ENCODE measurements at places on chromosomes 4 and X.
A peak's percentile ranks its signal among the peaks of the same experiment; 100 is the strongest.

DNA sequence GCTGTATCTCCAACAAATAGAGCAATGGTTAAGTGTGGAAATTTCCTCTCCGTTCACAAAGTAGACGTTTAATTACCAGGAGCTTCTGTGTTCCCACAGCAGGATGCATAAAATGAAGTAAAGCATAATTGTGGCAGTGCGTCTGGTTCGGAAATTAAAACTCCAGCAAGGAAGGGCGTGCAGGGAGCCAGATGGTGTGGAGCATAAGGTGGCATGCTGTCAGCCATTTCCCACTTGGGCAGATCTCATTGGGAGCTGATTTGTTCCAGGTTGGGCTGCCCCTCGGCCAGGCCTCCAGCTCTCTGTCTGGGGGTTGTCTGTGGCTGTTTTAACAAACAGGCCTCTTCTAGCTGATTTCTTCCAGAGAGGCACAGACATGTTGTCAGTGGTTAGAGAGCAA, 182.1 kb upstream of the CLNK start:
- no peak for DNase-seq

GRCh38 chr4:84994280-84994679, 27.8 kb upstream of the WDFY3 start:
- peak; percentile 10 for DNase-seq

DNA sequence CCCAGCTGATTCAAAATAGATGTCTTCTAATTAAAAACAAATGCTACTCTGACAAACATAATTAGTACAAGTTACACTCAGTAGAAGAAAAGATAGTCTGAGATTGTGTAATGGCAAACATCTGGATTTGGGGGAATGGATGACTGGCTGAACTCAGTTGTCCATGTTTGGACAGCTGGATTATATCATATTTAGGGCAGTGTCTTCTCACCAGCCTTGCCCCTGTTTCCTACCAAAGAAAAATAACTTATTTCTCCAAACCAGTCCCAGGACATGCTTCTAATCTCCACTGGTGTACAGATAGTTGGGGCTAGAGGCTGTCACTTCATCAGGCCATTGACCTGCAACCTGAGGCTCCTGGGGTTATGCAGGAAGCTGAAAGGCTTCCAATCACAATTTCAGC, 237.3 kb downstream of the USP46 start:
- peak; percentile 6 for DNase-seq

DNA sequence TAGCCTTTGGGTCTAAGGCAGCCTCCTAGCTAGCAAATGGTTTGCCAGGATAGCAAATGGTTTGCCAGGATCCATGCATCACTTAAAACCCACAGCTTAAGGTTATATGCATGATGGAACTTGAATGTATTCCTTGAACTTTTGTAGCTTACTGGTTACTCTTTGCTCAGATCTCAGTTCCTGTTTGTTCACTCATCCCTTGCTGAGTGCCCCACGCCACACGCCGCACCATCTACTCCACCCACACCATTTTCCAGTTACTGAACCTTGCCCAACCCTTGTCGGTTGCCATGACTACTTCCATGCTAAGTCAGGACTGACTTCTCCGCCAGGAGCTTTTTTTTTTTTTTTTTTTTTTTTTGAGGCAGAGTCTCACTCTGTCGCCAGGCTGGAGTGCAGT, 29.5 kb upstream of the XIAP start:
- peak; percentile 59 for DNase-seq

DNA sequence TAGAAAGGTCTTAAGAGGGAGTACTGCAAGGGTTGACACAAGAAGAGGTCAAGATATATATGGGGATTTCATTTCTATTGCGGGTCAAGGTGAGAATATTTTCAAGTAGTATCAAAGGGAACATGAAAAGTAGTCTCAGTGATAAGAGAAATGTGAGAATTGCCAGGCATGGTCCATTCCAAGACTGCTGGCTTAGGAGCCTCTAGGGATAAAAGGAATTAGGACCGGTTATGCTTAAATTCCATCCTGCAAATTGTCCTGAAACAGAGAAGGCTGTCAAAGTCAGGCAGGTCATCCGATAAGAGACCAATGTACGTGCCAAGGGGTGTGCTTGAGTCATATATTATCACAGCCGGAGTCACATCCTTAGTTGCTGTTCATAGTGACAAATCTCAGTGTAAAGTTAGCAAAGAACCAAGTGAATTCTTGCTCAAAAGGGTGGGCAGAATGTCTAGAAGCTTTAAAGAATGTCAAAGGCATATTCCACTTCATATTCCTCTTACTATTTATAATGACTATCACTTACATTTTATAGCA, 133.6 kb downstream of the CBLL2 start:
- DNase-seq = no peak

GRCh38 chrX:118726396-118726795, 1.0 kb upstream of the IL13RA1 start:
- no peak for DNase-seq

- no peak for DNase-seq
Observed at GRCh38 chr4:180794333-180794732, 1448.9 kb upstream of the TENM3 start.

GRCh38 chr4:55989766-55990165, 41.0 kb downstream of the CEP135 start:
- DNase-seq = no peak

DNA sequence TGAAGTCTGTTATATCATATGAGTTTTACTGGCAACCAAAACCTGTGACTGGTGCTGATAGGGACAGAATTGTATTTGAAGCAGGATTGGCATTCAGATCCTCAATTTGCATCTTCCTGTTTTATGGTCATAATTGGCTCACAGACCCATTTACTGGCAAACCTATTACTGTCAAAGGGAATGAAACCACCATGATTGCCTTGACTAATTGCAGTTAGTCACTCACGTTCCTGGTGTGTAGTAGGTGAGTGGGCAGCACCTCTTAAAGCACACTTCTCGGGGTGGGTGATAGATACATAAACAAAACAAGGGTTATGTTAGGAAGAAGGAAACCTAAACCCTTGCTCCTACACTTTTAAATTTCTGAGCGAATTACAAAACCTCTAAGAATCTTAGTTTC, 81.0 kb downstream of the PPEF2 start:
- DNase-seq = no peak

DNA sequence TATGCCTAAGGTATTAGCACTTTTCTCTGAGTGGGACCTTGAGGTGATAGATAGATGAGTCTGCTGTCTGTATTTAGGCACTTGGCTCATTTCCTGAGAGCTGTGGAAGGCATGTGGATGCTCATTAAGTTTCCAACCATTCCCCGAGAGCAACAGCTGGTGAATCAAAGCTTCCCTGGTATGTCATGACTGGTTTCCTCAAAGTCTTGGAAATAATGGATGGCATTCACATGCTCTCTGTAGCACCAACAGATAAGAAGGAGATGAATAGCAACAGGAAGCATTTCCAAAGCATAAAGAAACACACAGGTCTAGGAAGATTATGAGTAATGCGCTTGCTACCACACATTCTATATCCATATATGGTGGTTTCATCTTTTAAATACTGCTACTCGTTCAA, 118.3 kb upstream of the ETNPPL start:
- DNase-seq = no peak

- no peak for DNase-seq
Observed at GRCh38 chr4:186193851-186194250, 2.5 kb downstream of the CYP4V2 start.

GRCh38 chr4:37603070-37603468, 83.1 kb downstream of the RELL1 start:
- DNase-seq = peak; percentile 42

GRCh38 chr4:137531986-137532868, at the start of gene PCDH18:
Gene PCDH18, minus strand, starts transcription at chr4:137532494. Its CDS starts 406 bp downstream, at chr4:137532088.
- peak; percentile 99 for DNase-seq

- no peak for DNase-seq
Observed at GRCh38 chrX:48761674-48762471, at the start of gene GLOD5. Gene GLOD5, plus strand, starts transcription at chrX:48761747. Its CDS starts 44 bp downstream, at chrX:48761791.

DNA sequence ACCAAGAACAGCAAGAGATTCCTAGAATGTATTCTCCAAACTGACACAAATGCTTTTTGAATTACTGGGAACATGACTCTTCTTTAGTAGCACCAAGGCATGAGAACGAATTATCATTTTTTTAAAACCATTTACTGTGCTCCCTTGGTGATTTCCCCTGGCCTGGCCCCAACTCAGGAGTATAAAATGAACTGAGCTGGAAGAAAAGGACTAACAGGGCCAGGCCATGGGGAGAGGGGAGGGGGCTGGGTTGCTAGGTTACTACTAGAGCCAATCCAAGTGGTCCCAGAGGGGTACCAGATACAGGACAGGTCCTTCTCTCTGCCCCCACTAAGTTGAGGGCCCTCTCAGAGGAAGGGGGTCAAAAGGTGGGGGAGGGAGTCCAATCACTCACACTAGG, 23.1 kb downstream of the SASH3 start:
- DNase-seq = no peak

- no peak for DNase-seq
Observed at GRCh38 chrX:70694339-70695122, 214.0 kb downstream of the TEX11 start.

GRCh38 chr4:159162576-159162975, 59.7 kb downstream of the RAPGEF2 start:
- no peak for DNase-seq

GRCh38 chrX:28576117-28576516, 11.1 kb upstream of the IL1RAPL1 start:
- no peak for DNase-seq

GRCh38 chr4:8255698-8256441, 13.7 kb upstream of the HTRA3 start:
- no peak for DNase-seq

- no peak for DNase-seq
Observed at GRCh38 chr4:142021181-142021580, 384.8 kb downstream of the IL15 start.

GRCh38 chr4:89889289-89889688, 5.4 kb upstream of the MMRN1 start:
- no peak for DNase-seq

GRCh38 chr4:115871596-115871995, 758.2 kb upstream of the NDST4 start:
- no peak for DNase-seq

DNA sequence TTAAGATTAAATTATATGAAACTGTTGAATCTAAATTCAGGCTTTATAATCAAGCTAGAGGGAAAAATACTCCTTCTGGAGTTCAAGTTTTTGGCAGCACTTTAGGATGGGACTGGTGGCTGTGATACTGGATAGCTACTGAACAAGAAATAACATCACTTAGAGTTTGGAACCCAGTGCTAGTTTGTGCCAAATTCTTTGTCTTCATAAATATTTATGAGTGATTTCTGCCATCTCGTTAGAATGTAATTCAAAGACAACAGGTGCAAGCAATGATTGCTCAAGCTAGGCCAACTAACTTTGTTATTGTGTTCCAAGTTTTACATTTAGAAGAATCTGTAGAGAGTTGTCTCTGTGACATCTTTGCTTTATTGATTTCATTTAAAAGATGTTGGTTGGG, 417.9 kb downstream of the FAT4 start:
- no peak for DNase-seq

DNA sequence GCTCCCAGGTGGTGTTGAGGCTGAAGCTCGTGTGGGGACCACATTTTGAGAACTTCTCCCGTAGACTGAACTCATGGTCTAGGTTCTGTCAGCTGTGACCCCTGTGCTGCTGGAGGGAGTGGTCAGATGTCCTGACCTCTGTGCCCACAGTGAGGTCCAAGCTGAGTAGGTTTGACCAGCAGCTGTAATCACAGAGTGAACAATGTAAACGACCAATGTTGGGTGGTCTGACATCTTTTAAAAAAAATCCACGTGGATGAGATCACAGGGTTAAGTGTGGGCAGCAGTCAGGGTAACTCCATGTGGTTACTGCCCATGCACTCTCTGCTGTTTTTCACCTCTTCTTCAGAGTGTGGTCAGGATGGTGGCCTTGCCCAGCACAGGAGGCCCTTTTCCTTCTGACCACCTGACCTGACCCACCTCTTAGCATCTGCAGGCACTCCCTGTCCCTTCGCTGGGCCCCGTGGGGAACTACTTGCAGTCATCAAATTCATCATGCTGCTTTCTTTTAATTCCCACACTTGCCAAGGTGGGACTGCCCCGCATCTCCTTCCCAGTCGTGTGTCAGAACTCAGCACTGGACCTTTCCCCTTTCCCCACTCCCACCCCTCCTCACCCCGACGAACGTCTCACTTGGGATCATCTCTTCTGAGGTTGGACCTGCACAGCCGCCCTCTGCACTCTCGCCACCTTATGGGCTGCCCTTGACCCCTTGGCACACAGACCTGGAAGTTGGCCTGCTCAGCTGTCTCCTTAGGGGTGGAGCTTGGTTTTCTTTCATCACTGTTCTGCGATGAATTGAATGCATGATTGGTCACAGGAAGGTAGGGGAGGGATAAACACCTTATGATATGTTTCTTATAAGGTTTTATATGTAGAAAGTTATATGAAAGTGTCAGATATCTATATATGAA, 120.1 kb downstream of the PTTG2 start:
- DNase-seq = no peak

DNA sequence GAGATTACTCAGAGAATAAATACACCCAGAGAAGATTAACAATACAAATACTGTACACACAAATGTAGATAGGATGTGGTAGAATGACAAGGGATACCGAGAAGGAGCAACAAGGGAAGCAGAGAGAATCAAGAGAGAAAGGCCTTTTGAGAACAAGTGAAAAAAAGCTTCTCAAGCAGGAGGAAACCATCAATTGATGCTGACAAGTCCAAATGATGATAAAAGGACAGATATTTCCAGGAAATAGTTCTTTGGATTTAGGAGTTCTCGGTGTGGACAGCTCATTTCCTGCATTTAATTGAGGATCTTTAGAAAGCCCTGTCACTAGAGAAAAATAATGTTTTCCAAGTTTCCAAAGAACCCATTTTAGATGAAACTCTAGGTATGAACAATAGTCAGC, 48.1 kb downstream of the NPY5R start:
- no peak for DNase-seq

DNA sequence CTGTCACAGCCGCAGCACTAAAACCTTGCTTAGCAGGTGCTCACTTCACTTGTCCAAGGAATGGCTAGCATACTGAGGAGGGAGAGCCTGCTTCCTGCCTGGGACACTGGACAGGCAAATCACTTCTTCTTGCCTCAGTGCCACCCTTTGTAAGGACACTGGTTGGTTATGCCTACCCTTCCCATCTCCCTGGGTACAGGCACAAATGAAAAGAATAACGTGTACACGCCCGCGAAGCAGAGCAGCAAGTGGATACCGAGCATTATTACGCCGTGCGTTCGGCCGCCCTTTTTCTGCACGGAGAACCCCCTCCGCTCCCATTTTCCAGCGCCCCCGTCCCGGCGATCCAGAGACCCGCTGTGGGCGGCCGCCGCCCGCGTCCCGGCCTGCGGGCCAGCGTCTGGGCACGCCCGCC, 338 bp upstream of the KLHL2 start:
- DNase-seq = no peak

Measured in stromal cell of bone marrow (primary cell).